Germinal center (tissue), 1 donor: ENCODE measurements at places on chromosomes 1 and 21.

DNA sequence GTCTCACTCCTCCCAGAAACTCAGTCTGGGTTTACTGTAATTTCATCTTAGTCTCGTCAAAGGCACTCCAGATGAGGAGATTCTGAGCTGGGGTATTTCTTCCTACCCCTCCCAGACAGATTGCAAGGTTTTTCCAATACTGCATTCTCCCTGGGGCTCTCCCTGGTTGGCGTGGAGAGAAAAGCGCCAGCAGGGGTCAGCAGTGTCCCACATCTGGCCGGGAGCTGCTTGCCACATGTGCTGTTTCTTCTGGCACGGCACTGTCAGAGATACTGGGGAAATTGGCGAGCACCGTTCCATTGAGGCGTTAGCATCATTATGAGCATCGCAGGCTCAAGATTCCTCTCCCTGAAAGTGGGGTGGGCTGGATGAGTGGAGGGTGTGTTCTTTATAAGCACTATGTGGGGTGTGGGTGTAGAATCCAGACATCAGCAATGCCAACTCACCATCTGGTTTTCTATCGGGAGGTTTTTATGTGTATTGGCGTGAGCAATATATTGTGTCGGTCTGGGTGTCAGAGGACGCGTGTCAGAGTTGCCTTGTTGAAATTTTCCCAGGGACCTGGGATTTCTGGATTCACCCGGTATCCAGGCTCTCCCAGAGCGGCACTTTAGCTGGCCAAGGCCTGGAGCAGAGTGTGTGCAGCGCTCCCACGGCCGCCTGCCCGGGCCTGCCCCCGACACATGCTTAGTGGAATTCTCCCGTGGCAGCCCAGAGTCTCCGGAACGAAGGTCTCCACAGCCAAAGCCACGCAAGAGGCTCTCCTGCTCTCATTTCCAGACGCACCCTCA, 8.0 kb upstream of the NAV1 start:
- DNase-seq, result peak; percentile 53

DNA sequence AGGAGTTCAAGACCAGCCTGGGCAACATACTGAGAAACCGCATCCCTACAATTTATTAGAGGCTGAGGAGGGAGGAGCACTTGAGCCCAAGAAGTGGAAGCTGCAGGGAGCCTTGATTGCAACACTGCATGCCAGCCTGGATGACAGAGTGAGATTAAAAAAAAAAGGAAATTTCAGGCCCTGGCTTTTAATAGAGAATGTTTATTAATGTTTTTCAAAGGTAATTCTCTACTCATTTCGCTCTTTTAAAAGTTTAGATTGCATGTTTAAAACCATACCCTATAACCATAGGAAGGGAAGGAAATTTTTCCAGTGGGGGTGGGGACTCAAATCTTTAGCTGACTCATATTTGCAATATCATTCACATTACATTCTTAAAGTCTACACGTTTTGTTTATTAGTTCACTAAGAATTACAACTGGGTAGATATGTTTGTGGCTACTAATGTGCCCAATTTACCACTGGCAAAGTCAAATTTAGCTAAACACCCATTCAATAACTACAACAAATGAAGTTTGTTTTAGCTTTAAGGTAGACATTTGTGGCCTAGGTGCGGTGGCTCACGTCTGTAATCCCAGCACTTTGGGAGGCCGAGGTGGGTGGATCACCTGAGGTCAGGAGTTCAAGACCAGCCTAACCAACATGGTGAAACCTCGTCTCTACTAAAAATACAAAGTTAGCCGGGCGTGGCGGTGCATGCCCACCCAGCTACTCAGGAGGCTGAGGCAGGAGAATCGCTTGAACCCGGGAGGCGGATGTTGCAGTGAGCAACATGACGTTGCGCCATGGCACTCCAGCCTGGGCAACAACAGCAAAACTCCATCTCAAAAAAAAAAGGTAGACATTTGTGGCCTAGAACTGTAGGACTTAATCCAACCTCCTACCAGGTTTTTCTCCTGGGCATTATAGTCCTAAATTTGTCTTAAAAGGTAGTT, 5.0 kb downstream of the KDM5B start:
- DNase-seq, result no peak

DNA sequence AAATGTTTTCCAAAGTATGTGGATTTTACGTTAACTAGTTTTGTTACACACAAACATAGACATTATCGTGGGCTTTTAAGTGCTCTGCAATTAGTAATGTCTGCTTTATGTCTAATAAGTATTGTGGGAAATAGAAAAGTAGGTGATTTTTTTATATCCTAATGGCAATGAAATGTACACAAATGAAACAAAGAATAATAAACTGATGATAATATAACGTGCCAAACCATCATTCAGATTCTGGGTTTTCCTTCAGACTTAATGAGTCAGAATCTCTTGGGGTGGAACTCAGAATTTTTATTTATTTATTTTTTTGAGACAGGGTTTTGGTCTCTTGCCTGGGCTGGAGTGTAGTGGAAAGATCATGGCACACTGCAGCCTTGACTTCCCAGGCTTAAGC, 2.0 kb downstream of the TMEM183A start:
- no peak for DNase-seq

- DNase-seq, result no peak
Observed at GRCh38 chr1:86487131-86487810, 18.5 kb downstream of the CLCA1 start.

GRCh38 chr1:238406098-238406860, 515.6 kb upstream of the ZP4 start:
- DNase-seq, result no peak

GRCh38 chr1:1846386-1846918, 44.4 kb downstream of the GNB1 start:
- no peak for DNase-seq

- peak; percentile 7 for DNase-seq
Observed at GRCh38 chr1:63073309-63074306, 248.8 kb upstream of the FOXD3 start.

DNA sequence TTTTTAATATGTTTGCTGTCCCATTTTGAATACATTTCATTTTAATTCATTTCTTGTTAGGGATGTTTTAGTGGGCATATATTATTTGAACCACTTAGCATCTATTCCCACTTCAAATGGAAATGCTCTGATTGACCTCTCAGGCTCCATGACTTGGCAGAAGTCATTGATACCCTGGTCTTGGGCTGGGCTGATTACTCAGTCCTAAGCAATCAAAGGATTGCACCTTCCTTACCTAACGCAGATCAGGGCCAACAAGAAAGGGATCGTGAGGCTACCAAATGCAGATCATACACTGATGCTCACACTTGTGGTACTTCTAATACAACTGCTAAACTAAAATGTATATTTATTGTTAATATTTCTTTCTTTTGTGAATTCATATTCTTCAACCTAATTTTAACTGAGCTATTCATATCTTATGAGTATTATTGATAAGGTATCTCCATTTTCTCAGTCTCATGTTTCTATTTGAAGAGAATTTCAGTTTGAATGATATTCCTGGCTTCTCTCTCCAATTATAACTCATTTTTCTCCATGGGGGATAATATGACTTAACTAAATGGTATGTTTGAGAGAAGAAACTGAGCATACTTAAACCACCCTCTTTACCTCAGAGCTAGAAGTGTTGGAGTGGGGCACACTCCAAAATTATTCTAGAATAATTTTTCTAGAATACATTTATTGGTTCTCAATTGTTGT, 615.5 kb upstream of the ADAMTS5 start:
- no peak for DNase-seq

DNA sequence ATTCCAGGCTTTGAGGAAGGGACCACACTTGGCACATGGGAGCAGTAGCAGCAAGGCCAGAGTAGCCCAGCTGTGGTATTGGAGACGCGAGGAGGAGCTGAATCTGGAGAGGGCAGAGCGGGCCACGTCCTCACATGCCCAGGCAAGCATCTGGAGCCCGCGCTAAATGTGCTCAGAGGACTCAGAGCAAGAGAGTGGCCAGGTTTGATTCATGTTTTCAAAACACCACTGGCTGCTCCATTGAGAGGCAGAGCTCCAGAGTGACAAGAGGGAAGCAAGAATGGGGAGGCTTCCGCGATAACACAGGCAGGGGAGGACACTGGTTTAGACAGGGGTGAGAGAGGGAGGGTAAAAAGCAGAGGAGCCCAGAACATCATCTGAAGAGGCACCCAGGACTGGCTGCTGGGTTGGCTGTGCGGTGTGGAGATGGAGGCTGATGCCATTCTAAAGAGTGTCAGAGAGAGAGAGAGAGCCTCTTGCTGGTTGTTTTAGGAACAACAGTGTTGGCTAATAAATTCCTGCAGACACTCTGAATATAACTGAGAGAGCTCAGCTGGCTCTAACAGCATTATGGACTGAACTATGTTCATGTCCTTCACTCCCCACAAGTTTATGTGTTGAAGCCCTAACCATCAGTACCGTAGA, 32.3 kb downstream of the RCAN1 start:
- peak; percentile 32 for DNase-seq

DNA sequence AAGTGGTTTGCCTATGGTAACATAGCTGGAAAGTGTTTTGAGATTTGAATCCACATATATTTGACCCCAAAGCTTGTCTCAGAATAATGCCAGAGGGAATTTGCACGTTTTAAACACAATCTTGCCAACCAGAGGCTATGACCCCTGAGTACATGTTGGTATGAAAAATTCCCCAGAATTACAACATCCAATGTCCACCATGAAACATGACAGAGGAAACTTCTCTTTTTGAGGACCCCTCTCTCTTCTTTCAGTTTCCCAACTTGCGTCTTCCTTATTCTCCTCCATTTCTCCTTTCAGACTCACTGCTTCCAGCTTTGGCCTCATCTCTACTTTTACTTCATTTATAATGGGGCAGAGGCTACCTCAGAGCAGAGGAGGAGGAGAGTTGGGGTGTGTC, 5.5 kb upstream of the KCNJ9 start:
- no peak for DNase-seq

GRCh38 chr21:38460171-38460742, 38.0 kb downstream of the ERG start:
- DNase-seq, result no peak

- no peak for DNase-seq
Observed at GRCh38 chr1:195530961-195531360, 1077.3 kb downstream of the KCNT2 start.

GRCh38 chr1:196779093-196779492, 4.5 kb downstream of the CFHR3 start:
- DNase-seq, result no peak

DNA sequence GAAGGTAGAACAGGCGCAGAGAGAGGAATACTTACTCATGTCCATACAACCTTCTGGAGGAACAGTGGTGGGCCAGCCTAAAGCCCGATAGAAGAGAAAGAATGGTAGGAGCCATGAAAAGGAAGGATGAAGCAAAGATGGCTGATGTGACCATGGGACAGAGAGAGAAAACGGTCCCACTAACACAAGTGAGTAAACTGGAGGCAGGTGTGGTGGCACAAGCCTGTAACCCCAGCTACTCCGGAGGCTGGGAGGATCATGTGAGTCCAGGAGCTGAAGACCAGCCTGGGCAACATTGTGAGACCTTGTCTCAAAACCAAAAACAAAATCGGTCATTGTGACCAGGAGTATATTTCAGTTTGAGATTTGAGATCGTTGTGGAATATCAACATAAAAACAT, 49.4 kb downstream of the C1orf198 start:
- DNase-seq, result no peak

DNA sequence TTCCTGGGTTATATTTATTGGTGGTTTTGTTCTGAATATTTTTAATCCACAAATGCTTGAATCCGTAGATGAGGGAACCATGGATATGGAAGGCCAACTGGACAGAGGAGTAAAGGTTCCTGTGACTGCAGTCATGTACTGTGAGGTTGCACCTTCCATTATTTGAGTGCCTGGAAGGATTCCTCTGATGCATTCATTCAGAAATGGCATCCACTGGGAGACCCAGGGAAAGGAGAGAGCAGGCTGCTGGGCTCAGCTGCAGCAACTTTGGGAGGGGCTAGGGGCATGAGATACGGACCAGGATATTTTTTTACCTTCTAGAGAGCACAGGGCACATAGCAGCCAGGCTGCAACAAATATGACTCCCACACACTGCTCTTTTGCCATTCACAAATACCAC, 19.5 kb downstream of the AK2 start:
- no peak for DNase-seq

GRCh38 chr21:42671778-42672593, 18.6 kb downstream of the PDE9A start:
- DNase-seq, result no peak

DNA sequence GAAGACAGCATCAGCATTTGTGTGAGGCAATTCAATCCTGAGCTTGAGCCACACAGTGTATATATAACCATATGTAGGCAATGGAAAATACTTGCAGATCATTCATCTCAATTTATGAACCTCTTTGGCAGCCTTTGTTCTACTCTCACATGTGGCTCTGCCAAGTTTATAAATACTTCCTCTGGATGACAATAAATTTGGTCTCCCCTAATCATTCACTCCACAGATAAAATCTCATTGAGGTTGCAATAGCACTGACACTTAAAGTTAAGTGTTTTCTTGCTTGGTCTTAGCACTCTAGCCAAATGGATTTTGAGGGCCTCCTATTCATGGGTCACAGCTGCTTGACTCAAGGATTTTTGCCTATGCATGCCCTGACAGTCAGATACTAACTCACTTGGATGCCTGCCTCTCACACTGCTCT, 136.6 kb upstream of the VANGL1 start:
- DNase-seq, result no peak

- no peak for DNase-seq
Observed at GRCh38 chr1:42746436-42747105, 6.5 kb upstream of the CLDN19 start.

DNA sequence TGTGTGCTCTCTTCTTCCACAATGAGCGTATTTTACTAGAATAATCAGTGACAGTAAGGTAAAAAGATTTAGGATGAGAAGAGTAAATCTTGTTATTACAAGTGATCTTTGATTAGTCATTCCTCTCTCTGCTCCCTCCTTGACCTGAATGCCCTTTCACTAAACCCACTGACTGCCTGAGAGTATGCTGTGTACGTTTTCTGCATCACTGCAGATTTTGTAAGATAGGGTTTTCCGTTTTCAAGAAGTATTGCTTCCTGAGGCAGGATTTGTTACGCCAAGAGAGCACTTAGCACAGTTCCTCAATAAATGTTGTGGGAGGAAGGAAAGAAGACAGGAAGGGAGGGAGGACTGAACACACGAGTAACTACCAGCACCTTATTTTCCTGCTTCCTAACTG, 7.7 kb upstream of the LAMB3 start:
- DNase-seq, result no peak

DNA sequence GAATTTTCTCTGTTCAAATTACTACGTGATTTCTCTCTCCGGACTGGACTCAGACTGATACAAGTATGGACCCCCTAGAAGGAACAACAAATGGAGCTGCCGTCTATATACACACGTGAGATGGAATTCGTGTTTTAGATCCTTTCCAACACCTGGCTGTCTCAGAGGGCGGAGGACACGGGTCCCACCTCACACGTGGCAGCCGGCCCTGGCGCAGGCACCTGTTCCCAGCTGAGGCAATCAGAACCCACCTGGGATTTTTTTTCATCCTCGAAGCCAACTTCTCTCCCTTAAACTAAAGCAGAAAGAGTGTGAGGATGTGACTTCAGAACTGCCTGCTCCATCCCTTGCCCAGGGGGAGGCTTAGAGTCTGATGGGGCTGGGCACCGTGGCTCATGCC, 34.1 kb upstream of the SCCPDH start:
- DNase-seq, result no peak

- no peak for DNase-seq
Observed at GRCh38 chr1:185498207-185498606, 181.2 kb upstream of the IVNS1ABP start.

- no peak for DNase-seq
Observed at GRCh38 chr1:24450316-24450715, 34.7 kb downstream of the NIPAL3 start.
